ENCODE measurements at places on chromosomes 5 and 9.

DNA sequence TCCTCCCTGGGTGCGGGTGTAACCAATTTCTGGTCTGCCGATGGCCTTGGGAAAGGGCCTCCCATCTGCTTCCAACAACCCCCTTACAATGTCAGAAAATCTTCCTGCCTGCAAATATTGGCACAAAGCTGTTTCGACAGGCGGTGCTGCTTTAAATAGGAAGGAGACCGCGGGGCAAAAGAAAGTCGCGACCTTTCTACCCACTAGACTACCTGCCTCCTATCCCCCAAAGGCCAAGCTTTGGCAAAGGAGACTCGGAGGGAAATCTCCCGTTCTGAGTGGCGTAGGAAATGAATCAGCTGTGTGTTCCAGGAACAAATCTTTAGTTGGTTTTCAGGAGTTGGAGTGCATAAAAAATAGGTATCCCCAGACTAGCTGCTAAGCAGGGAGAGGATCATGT, 36.8 kb upstream of the NFIB start:
- DNase-seq: no peak

- no peak for DNase-seq
These were observed 178.0 kb downstream of the ESM1 start for GRCh38 chr5:54807421-54807820.

GRCh38 chr9:114126247-114127060, 27.4 kb upstream of the KIF12 start:
- DNase-seq: no peak

- no peak for DNase-seq
These were observed 72.0 kb upstream of the C9orf72 start for GRCh38 chr9:27645161-27645840.

- no peak for DNase-seq
These were observed 9.6 kb upstream of the SLC30A5 start for GRCh38 chr5:69084195-69084594.

DNA sequence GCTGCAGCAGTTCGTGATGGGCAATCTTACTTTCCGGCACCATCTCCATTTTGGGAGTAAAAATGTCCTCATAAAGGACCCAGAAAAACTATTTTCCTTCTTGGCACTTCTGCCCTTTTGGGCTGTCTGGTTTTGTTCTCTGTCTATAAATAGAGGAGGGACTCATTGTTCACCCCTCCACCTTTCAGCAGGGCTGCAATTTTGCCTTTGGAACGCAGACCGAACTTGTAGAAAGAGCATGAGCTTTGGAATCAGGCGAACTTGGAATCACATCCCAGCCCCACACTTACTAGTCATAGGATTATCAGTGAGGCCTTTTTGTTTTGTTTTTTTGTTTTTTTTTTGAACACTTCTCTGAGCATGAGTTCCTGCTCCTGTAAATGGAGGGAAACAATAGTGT, 178.1 kb upstream of the IL12B start:
- no peak for DNase-seq

DNA sequence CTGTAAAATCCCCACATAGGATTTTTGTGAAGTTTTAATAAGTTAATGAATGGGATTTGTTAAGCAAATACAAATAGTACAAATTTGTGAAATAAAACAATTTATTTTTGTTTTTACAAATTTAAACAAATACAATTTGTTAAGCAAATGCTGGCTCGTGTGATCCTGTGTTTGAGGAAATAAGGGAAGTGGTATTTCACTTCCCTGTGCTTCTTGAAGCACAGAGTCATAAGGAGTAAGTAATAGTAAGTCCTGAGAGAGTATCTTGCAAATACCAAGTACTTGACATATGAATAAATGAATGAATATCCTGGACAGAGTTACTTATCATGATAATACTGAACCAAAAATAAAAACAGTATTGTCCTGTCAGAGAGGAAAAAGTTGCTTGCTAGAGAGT, 9.1 kb downstream of the SMIM3 start:
- no peak for DNase-seq

DNA sequence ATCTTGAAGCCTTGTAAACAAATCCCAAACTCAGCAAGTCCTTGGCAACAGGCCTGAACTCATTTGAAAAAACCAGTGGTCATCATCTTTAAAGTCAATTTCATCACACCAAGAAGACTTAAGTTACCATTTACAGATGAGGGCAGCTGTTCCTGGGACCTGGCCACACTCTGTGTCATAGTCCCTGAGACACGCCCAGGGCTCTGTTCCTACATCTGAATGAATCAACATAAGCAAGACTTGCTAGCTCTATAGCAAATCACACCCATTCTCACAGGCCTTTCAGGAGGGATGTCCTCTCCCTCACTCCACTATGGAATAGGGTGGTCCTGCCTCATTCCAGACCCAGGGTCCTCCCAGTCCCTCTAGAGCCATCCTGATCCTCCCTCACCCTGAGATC, 142.8 kb downstream of the NSG2 start:
- no peak for DNase-seq

GRCh38 chr9:129435291-129435690, 185.6 kb downstream of the C9orf50 start:
- no peak for DNase-seq

GRCh38 chr5:179219661-179220620, 125.3 kb downstream of the ADAMTS2 start:
- no peak for DNase-seq

DNA sequence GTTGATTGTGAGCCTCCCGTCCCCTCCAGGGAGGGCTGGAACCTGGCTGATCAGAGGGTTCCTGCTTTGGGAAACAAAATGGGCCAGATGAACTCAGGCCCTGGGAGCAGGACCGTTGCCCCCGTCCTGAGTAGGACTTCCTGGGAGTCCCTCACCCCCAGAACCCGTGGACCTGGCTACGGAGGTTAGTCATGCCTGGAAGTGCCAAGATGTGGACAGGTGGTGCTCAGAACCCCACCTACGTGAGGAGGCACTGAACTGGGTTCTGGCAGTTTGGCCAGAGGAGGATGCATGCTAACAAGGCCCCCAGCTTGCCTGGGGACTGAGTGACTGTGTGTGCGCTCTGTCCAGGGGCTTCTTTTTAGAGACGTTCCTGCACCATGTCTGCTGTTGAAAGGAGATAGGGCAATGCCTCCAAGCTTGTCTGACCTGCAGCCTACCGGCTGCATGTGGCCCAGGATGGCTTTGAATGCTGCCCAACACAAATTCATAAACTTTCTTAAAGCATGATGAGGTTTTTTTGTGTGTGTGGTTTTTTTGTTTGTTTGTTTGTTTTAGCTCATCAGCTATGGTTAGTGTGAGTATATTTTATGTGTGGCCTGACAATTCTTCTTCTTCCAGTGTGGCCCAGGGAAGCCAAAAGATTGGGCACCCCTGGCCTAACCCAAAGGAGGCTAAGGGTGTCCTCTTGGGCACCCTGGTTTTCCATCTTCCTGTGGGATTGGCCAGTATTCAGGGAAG, 1.8 kb upstream of the DAB2IP start:
- no peak for DNase-seq

- no peak for DNase-seq
These were observed 30.2 kb downstream of the C5orf15 start for GRCh38 chr5:133938039-133938821.

GRCh38 chr9:99076483-99077171, 28.3 kb upstream of the TGFBR1 start:
- DNase-seq: peak; percentile 59
